Cerebellar cortex (tissue), 1 donor: ENCODE measurements at places on chromosomes 13 and 19.

DNA sequence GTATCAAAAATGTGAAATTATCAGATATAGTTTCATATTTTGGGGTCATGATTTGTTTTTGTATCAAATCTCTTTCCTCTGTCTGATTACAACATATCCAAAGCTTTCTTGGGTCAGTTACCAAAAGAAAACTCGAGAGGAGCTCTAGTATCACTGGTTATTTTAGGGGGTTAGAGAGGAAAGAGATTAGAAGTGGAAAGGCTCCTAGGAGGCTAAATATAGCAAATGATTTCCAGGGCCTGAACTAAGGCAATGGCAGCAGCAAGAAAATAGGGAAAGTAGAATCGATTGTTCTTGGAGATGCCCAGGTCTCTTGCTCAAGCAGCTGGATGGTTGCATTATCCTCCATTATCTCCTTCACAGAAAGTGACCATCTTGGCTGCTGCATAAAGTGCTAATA is 72.9 kb downstream of the NHLRC3 start:
- no peak for DNase-seq

GRCh38 chr13:79448413-79448812 is 32.5 kb upstream of the NDFIP2 start:
- no peak for DNase-seq

DNA sequence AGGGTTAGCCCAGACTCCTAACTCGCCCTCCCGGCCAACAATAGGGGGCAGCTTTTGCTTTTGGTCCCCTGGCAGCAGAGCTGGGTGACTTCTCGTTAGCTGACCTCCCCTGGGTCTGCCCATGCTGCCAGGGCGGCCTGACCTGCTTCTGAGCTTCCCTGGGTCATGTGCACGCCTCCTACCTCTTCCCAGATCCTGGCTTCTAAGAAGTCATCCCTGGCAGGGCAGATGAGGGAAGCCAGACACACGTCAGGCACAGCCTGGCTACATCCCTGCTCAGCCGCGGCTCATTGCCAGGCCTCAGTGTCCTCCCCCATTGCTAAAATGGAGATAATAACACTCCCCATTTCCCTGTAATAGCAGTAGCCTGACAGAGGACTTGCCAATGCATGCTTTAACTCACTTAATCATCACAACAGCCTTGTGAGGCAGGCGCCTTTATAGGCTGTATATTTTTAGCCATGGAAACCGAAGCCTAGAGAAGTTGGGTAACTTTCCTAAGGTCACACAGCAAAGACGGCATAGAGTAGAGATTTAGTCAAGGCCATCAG is 2.1 kb downstream of the KCNK6 start:
- DNase-seq: no peak

- peak; percentile 28 for DNase-seq
Measured at GRCh38 chr13:101474419-101474957, 22.0 kb downstream of the ITGBL1 start.

GRCh38 chr13:63910511-63910910 is 2494.9 kb upstream of the PCDH20 start:
- peak; percentile 4 for DNase-seq

DNA sequence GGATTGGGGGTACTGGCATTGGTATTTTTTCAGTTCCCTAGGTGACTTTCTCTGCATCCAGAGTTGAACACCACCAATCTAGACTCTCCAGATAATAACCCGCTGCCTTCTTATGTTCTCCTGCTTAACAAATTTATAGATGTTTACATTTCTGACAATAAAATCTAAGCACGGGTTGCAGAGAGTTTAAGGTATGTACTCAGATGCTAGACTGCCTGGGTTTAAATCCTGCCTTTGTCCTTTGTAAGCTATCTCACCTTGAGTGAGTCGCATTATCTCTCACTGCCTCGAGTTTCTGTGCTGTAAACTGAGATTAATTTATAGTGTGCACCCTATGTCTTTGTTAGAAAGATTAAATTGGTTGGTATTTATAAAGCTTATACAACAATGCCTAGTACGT is 131.4 kb upstream of the ARGLU1 start:
- DNase-seq: no peak

- no peak for DNase-seq
Measured at GRCh38 chr13:88464851-88465250, 793.7 kb downstream of the SLITRK5 start.

GRCh38 chr19:5926641-5927440 is 12.8 kb downstream of the CAPS start:
- DNase-seq: no peak

DNA sequence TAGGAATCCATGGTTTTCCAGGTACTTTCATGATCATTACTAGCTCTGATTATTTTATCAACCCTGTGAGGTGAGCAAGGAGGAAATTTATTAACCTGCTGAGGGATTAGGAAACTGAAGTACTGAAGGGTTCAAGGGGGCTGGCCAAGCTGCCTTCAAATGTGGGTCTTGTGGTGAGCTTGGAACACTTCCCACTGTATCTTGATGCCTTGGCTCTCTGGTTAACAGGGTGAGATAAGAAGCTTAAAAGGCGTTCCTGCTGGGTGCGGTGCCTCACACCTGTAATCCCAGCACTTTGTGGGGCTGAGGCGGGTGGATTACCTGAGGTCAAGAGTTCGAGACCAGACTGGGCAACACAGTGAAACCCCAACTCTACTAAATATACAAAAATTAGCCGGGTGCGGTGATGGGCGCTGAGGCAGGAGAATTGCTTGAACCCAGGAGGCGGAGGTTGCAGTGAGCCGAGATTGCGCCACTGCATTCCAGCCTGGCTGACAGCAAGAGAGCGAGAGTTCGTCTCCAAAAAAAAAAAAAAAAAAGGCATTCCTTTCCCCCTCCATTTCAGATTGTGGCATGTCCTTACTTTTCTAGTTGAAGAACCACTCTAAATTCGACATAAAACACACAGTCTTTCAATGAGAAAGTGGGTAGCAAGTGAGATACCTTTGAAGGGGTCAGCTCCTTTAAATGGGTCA is 70.2 kb downstream of the KLF2 start:
- no peak for DNase-seq

- DNase-seq: no peak
Measured at GRCh38 chr13:53191091-53191490, 162.5 kb downstream of the OLFM4 start.

GRCh38 chr13:94115054-94115453 is 364.4 kb downstream of the DCT start:
- no peak for DNase-seq

GRCh38 chr19:11480715-11481533 is at the start of gene ELAVL3:
Gene ELAVL3 (minus strand): TSS chr19:11481046. CDS start chr19:11480608, 438 bp downstream.
- peak; percentile 75 for DNase-seq

DNA sequence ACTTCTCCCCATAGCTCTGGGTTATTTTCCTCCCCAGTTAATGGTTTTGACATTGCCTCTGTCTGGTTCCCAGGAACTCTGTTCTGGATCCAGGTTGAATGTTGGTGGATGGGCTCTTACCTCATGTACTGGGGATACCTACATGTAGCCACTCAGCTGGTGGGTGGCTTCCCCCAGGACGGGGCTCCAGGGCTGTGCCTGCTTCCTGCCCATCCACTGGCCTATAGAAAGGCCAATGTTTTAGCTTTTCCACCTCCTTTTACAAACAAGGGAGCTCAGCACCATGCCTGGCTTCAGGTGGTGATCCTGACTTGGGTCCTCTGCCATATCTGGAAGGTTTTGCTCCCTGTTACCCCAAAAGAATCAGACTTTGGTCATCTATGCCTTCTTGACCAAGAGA is 120.2 kb downstream of the AKAP11 start:
- DNase-seq: no peak

DNA sequence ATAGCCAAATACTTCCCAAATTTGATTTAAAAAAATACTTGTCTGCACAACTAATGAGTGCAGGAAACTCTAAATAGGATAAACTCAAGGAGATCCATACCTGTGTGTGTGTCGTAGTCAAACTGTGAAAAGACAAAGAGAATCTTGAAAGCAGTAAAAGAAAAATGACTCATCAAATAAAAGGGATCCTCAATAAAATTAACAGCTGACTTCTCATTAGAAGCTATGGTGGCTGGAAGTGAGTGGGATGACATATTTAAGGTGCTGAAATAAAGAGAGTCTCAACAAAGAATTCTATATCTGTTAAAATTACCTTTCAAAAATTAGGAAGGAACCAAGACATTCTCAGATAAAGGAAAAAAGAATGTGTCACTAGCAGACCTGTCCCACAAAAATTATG is 13.7 kb downstream of the RNASEH2B start:
- DNase-seq: no peak

DNA sequence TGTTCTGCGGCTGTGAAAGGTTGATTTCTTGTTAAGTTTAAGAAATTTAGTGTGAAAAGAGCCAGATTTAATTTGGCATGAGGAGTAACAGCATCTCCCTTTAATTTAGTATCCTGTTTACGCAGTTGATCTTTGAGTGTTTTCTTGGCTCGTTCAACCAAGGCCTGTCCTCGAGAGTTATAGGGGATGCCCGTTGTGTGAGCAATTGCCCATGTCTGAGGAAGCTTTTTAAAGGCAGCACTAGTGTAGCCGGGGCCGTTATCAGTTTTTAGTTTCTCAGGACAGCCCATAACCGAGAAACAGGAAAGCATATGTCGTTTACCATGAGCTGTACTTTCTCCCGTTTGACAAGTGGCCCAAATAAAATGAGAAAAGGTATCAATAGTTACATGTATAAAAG is 47.5 kb upstream of the ZNF43 start:
- DNase-seq: no peak

DNA sequence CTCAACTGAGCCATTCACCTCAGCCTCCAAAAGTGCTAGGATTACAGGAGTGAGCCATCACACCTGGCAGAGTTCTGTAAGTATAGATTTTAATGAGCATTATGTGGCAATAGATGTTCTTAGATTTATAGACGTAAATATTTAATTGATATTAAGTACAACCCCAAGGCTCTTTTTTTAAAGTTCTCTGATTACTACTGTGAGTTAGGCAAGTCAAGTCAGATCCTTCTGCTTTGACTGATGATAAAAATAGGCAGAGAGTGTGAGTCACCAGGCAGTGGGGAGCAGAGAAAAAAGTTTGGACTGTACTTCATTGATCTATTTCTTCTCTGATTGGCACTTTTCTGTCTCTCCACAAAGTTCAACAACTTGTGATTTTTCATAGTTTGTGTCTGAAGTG is 1379.9 kb downstream of the UQCRFS1 start:
- no peak for DNase-seq

- peak; percentile 52 for DNase-seq
Measured at GRCh38 chr13:67227131-67227983, 2.8 kb downstream of the PCDH9 start.

DNA sequence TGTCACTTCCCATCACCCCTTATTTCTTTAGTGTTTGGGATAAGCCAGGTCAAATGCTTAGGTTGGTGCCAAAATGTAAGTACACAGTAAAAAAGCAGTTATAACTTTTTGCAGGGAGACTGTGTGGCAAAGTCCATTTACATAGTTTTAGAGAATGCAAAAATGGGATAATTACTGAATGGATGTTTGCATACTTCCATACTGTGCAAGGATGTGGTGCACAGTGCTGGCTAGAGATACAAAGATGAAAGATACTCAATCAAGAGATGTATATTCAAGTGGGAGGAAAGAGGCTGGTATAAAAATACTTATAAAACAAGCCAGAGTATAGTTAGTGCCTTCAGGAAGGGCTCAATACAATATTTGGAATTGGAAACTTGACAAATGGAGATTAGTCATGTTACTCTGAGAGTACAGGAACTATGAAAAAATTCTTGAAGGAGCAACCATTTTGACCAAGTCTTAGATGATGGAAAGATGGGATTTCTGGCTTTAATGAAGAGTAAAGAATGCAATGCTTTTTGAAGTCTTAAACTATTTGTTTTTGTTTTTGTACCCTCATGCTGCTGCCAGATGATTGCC is 8.0 kb downstream of the PDS5B start:
- no peak for DNase-seq

- DNase-seq: no peak
Measured at GRCh38 chr13:27672025-27672424, 50.3 kb downstream of the POLR1D start.

- no peak for DNase-seq
Measured at GRCh38 chr13:45713721-45714120, 11.6 kb downstream of the CBY2 start.

- no peak for DNase-seq
Measured at GRCh38 chr19:46383846-46384245, 29.5 kb downstream of the CCDC8 start.

DNA sequence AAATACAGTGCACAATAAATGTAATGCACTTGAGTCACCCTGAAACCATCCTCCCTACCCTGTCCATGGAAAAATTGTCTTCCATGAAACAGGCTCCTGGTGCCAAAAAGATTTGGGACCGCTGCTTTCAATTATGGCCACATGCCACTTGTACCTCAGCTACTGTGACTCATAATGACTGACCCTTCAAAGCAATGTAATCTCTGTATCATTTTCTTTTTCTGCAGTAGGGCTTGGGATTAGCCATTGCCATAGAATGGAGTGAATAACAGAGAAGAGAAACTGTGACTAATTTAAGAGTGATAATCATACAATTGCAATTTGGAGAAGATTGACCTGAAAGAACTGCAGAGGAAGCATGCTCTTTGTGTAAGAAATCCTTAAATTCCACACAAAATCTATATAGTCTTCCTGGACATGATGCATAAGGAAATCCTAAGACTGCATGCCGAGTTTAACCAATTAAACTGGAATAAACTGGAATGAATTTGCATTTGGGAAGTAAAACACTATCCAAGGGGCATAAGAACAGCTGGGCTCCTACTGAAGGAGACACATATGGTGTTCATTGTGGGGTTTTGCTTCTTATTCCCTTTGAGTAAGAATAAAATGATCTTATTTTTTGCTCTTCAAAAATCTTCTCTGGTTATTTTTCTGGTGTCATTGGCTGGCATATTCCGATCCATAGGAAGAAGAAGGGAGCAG is 59.5 kb upstream of the SLC7A1 start:
- DNase-seq: no peak

DNA sequence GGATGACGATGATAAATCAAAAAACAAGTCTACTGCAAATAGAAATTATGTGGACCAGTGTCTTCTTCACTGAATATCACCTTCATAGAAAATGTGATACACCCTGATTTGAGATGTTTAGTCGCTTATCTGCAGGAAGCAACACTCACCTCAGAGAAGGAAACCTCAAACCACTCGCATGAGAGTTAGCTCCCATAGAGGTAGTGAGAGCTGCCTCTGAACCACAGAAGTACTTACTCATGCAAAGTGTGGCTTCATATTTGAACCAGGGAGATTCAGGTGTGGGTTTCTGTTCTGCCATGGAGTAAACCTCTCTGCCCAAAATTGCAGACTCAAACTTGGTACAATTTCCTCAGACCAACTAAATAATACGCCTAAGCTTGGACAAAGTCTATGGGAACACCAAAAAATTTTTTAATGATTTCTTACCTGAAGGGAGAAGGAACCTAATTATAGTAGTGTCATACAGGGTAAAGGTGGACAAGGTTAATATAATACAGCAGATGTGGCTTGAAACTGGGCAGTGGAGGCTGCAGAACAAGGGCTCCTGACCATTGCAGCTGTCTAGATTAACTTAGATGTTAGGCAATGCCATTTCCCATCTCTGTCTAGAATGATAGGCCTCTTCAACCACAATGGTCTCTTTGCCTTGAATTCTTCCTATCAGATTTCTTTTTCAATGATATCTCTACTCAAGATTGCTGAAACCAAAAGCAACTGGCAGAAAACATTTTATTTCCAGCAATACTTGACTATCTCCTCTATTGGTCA is 29.6 kb upstream of the RCBTB2 start:
- no peak for DNase-seq
